Left ventricle myocardium inferior (tissue), 1 donor: ENCODE measurements at places on chromosomes 7 and 10. TPM values are rescaled to one million over a fixed set of nuclear protein-coding genes. Genes with fewer than 3 reads are reported as not detected.

DNA sequence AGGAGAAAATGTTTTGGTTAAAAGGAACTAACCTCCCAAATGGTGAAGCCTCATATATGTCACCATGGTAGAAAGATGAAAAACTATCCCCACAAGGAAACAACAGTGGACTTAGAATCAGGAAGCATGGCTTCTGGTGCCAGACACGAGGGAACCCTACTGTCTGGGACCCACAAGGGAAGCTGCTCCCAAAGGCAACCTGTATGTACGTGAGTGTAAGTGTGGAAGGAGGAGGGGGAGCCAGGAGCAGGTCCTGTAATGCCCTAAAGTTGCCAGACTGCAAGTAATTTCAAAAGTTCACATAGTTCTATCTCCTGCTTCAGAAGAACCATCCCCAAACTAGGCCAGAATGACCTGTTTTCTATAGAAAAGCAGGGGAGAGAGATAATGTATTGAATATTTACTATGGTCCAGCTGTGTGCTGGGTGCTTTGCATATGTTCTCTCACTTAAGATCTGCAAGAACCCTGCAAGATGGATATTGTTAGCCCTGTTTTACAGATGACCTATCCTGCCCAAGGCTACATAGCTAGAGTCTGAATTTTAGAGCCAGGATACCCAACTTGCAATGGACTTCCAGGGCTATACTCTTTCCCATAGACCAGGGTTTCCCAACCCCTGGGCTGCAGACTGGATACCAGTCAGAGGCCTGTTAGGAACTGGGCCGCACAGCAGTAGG is 19.2 kb downstream of the DUSP5 start:
- no peak for DNase-seq

DNA sequence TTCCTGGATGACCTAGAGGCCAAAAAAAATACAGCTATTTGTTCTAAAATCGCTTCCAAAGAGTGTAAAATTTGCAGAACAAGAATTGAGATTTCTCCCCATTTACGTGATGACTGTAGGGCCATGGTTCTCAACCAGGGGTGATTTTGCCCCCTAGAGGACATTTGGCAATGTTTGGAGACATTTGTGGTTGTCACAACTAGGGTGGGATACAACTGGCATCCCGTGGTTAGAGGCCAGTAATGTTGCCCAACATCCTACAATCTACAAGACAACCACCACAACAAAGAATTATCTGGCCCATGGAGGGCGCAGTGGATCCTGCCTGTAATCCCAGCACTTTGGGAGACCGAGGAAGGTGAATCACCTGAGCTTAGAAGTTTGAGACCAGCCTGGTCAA is 22.8 kb upstream of the MALSU1 start:
- no peak for DNase-seq

- DNase-seq = no peak
Measured at GRCh38 chr10:47230482-47230881, 69.5 kb upstream of the GDF10 start.

DNA sequence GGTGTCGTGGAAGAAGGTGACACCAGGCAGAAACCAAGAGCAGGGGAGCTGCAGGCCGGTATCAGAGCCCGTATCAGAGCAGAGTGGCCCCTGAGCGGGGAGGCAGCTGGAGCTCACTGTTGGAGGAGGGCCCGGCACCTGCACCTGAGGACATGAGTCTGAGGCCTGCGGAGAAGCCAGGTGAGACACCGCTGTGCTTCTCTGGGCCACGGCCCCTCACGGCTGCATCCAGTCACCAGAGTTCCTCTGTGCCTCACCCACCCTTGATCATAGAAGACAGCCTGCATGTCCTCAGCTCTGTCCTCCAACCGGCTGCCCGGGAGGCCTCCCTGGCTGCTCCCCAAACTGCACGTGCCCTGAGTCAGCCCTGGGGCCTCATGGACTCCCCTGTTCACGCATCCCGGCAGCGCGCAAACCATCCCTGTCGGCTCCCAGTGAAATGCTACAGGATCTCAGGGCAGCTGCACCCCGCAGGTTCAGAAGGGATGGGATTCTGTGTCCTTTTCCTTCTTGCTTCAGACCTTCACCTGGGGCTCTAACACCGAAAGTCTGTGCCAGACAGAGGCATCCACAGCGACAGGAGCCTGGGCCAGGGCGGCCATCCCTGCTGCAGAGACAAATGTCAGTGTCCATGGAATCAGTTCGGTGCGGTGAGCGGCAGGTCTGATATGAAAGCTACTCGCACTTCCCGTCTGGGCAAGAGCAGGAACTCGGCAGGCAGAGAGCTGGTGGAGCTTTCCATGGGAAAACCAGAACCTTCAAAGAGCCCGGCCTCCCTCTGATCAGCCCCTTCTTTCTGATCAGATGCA is 111.9 kb upstream of the FAM20C start:
- DNase-seq = no peak

GRCh38 chr10:121753726-121754476 is 155.7 kb upstream of the FGFR2 start:
- no peak for DNase-seq

DNA sequence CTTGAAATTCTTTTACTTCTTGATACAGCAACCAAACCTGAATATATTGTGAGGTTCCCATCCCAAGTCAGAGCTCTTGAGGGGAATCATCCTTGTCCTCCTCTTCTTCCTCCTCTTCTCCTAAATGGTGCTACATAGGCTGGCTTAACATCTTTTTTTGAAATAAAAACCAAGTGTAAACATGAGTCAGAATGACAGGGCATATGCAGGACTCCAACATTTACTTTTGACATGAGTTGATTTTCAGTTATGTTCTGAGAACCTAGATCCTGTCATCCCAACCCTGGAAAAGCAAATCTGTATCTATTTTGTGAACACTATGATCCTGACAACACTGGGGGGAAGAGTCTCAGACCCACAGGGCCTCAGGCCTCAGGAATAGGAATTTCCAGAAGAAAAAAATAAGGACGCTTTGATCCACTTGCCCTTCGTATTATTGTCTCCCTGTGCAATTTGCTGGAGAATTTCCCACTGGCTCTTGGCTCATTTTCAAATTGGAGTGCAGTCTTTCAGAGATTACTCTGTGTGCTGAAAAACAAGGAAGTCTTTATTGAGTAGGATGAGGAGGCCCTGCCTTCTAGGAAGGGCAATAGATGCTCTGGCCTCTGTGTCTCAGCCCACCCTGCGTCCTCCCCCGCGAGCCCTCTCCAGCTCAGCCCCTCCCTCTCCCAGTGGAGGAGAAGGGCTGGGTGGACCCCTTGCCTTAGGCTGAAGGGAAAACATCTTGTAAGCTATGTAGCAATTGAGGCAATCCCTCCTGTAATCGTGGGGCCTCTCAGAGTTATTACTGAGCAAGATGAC is 121.6 kb downstream of the CREB5 start:
- peak; percentile 54 for DNase-seq

ODAD2 gene
- 0.58 TPM for total RNA-seq

PCDH15 gene
- total RNA-seq = 0.19 TPM

- DNase-seq = no peak
Measured at GRCh38 chr7:1712907-1713501, 42.9 kb downstream of the ELFN1 start.
